Breast epithelium (tissue), 4 donors: ENCODE measurements at places on chromosomes 6 and 20. TPM values are rescaled to one million over a fixed set of nuclear protein-coding genes. Genes with fewer than 3 reads are reported as not detected.

DNA sequence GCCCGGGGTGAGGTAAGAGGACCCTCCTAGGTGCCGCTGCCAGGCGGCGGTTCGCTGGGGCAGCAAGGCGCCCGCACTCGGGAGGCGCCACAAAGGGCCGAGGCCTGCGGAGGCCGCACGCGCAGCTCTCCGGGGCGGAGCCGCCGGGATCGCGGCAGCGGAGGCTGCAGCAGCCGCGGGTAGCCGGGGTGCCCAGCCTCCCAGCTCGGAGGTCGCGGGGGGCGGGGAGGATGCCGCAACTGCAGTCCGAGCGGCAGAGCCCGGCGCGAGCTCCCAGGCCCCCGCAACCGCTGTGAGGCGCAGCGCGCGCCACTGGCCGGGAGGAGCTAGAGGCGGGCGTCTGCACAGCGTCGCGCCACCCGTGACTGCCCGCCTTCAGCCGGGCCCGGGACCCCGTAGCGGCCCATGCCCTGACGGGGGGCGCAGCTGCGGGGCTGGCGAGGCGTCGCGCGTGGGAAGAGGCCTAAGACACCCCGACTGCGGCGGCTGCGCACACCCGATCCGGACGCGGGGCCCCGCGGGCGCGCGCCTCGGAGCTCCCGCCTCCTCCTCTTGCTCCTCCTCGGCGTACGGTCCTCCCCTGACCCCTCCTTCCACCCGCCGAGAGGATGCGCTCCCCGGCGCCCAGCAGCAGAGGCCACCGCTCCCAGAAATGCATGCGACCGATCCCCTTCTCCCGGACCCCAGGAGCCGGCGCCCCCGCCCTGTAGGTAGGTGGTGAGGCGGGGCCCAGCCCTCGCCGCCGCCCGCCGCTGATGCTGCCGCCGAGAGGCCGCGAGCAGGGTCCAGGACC, at the start of gene NCOA7:
Gene NCOA7, plus strand, starts transcription at position 603 of the 793 bp plus-strand sequence. CDS start 24,395 bp downstream, outside the sequence.
- H3K4me3 ChIP-seq = peak within 1 kb of the TSS; percentile 88
- peak; percentile 69 for DNase-seq
- peak within 1 kb of the TSS; percentile 98 for H3K27ac ChIP-seq
- no peaks in the 10 kb centered on the region for H3K27me3 ChIP-seq

- H3K4me3 ChIP-seq = no peak overlapping the region
- no peaks in the 10 kb centered on the region for H3K27me3 ChIP-seq
- no peak for DNase-seq
- no peaks in the 10 kb centered on the region for H3K4me1 ChIP-seq
- no peaks in the 10 kb centered on the region for H3K36me3 ChIP-seq
- H3K27ac ChIP-seq = no peak overlapping the region
These were observed 35.9 kb downstream of the OPN5 start for GRCh38 chr6:47817749-47818148.

DNA sequence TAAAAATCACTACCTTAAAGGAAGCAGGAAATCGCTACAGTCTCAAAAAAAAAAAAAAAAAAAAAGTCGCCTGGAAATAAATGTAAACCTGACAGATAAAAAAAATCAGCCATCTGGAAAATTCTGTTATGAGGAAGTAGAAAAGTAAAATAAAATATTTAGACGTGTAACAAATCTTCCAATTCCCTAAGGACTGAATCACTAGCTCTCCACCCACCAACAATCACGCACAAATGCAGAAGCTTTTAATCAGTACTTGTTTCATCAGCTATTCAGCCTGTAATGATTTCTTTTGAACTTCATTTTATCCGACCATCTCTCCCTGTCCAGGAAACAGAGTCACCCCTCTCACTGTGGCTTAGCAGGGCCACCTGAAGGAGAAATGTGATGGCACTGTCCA, 59.0 kb downstream of the SLC23A2 start:
- no peaks in the 10 kb centered on the region for H3K4me1 ChIP-seq
- no peaks in the 10 kb centered on the region for H3K36me3 ChIP-seq
- no peak overlapping the region for H3K27ac ChIP-seq
- no peak overlapping the region for H3K4me3 ChIP-seq
- no peak for DNase-seq
- no peaks in the 10 kb centered on the region for H3K27me3 ChIP-seq

DNA sequence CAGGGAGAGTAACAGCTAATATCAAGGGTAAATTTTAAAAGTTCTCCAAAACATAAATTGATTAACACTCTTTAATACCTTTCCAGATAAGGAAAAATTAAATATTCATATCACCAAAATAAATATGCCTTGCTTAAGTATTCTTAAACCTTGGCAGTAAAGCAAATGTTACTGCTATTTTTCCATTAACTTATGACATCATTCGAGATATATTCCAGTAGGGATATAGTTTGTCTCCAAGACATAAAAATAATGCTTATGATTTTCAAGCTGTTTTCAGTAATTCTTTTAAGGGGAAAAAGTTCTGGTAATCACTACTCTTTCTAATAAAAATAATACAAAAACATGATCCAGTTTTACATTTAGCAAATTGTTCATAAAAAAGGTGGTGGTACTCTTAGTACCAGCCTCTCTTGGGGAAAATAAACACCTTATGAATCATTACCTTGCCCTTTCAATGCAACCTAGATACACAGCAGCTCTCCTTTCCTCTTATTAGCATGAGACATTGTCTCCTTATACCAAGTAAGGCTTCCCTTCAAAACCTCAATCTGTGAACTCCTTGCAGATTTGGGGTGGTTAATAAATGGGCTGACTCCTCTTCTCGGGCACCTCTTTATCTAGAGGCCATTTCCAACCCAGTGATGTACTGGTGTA, 31.5 kb upstream of the LTV1 start:
- H3K4me3 ChIP-seq = no peak overlapping the region
- no peaks in the 10 kb centered on the region for H3K27me3 ChIP-seq
- no peak overlapping the region for H3K27ac ChIP-seq
- H3K36me3 ChIP-seq = no peaks in the 10 kb centered on the region

- no peaks in the 10 kb centered on the region for H3K4me1 ChIP-seq
- no peaks in the 10 kb centered on the region for H3K36me3 ChIP-seq
- no peaks in the 10 kb centered on the region for H3K27me3 ChIP-seq
- H3K27ac ChIP-seq = no peak overlapping the region
- H3K4me3 ChIP-seq = no peak overlapping the region
These were observed 304.4 kb upstream of the JAG1 start for GRCh38 chr20:10978019-10978702.

DNA sequence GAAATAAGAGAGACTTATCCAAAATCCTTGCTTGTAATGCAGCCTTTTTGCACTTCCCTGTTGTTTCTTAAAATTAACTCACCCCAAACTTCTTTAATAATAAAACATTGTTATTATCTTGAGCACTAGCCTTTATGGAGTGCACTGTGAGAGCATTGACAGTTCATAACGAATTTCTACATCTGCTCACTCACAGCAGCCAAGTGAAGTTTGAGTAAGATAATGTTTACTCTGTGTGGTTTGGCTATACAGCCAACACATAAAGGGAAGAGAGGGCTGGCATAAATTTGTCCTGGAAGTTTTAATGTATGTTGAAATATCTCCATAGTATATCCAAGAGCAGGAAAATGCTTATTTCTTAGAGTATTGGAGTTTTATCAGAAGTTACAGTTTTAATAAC, 227.9 kb downstream of the FRK start:
- H3K27ac ChIP-seq = no peak overlapping the region
- no peaks in the 10 kb centered on the region for H3K4me1 ChIP-seq
- H3K36me3 ChIP-seq = no peaks in the 10 kb centered on the region
- DNase-seq = no peak

- H3K27ac ChIP-seq = no peak overlapping the region
- H3K4me3 ChIP-seq = no peak overlapping the region
These were observed 117.6 kb downstream of the SULF2 start for GRCh38 chr20:47667531-47668312.

- H3K36me3 ChIP-seq = no peaks in the 10 kb centered on the region
- no peaks in the 10 kb centered on the region for H3K27me3 ChIP-seq
- H3K4me3 ChIP-seq = no peak overlapping the region
These were observed 70.2 kb upstream of the TMEM170B start for GRCh38 chr6:11467364-11467763.

DNA sequence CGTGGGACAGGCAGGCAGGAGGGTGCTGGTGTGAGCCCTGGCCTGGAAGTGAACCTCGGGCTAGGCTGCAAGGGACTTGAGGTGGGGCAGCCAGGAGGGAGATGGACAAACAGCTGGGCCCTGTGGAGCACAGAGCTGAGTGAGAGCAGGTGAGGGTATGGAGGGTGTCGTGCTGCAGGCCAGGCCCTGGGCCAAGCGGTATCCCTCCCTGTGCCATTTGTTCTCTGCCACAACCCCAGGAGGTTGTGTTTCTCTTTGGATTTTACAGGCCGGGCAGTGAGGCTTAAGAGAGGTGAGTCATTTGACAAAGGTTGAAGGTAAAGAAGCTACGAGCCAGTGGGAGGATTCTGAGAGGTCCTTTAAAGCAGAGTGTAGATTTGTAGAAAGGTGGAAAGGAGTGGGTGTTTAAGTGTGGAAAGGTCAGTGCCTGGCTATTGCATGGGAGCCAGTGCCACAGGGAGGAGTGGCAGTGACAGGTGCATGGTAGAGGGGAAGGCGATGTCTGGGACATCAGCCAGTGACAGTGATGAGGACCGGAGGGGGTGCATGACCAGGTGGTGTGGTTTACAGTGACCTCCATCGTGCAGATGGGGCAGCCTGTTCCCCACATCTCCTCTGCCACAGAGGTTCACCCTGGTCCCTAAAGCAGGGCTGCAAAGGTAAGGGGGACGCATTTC, 39.8 kb downstream of the GMPR start:
- no peak overlapping the region for H3K4me3 ChIP-seq
- H3K36me3 ChIP-seq = no peaks in the 10 kb centered on the region
- DNase-seq = no peak
- no peaks in the 10 kb centered on the region for H3K27me3 ChIP-seq
- no peaks in the 10 kb centered on the region for H3K4me1 ChIP-seq

DNA sequence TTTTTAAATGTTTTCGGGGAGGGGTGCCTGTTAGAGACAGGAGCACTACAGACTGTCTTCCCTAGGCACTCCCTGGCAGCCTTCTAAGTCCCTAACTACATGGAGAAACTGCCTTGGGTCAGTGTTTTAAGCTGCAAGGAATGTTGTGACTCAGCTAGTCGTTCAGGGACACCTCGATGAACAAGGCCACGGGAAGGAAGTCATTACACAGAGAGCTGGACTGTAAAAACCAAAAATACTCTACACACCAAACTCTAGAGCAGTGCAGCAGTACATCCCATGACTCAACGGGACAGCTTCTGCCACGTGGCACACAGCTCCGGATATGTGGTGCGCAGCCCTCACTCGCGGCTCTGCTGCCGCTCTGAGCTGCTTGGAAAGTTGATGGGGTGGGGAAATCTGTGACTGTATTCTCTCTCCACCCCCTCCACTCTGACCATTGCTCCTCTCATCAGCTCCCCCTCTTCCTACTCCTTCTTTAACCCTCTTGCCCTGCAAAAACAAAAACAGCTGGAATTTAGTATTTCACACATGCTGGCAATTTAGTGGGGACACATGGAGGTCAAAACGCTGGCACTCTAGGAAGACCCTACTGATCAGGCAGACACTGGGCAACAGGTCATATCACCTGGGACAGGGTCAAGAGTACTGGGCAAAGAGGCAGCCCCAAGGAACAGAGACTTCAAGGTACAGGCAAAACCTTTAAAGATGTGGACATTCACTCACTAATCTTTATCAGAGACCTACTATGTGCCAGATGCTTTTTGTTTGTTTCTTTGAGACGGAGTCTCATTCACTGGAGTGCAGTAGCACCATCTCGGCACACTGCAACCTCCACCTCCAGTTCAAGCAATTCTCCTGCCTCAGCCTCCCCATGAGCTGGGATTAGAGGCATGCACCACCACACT, 10.9 kb upstream of the LPIN3 start:
- no peak overlapping the region for H3K4me3 ChIP-seq
- peak overlapping the region; percentile 88 for H3K27ac ChIP-seq
- H3K4me1 ChIP-seq = peaks cover 10% of the 10 kb centered on the region
- no peaks in the 10 kb centered on the region for H3K27me3 ChIP-seq
- no peak for DNase-seq

GRCh38 chr20:889106-889505, 27.0 kb downstream of the ANGPT4 start:
- no peak overlapping the region for H3K4me3 ChIP-seq
- no peaks in the 10 kb centered on the region for H3K4me1 ChIP-seq
- H3K27ac ChIP-seq = no peak overlapping the region
- no peak for DNase-seq
- H3K36me3 ChIP-seq = no peaks in the 10 kb centered on the region
- no peaks in the 10 kb centered on the region for H3K27me3 ChIP-seq

Gene TFAP2D
- total RNA-seq = not detected

Gene SLC2A10
- 19.8 TPM for total RNA-seq
